ENCODE measurements at places on chromosomes 6 and 20.

- no peak for DNase-seq
Measured at GRCh38 chr6:15874821-15875220, 212.0 kb upstream of the DTNBP1 start.

DNA sequence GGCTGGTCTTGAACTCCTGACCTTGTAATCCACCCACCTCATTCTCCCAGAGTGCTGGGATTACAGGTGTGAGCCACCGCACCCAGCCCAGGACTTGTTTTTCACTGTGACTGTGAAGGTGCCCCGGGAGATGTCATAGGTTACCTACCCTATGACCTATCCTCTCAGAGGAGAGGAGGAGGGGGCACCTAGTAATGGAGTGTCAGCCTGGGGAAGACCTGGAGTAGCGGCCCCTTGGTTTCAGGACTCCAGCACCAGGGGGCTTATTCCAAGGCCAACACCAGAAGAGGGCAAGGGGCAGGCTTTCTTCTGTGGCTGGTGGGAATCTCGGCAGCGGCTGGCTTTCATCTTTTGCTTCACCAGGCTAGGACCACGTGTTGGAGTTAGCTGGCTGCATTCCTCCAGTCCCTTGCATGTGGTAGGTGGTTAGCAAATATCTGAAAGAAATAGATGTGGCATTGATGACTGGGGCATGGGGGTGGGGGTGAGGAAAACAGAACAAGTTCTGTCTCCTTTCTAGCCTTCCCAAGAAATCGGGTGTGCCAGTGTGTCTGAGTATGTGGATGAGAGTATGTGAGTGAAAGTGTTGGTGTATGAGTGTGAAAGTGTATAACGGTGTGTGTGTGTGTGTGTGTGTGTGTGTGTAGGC, 7.9 kb upstream of the ITPR3 start:
- no peak for DNase-seq

DNA sequence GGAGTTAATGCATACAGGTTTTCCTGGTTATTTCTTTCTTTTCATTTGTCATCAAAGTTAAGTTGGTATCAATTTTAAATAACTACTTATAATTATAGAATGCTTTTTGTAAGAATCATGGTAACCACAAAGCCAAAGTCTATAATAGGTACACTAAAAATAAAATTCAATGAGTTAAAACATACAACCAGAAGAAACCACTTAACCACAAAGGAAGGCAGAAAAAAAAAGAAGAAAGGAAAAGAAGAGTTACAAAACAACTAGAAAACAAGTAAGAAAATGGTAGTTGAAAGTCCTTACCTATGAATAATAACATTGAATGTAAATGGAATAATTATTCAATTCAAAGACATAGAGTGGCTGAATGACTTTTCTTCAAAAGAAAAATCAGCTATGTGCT, 45.6 kb downstream of the THBS2 start:
- DNase-seq = no peak

- DNase-seq = peak; percentile 5
Measured at GRCh38 chr6:57267586-57268293, 45.6 kb upstream of the RAB23 start.

GRCh38 chr20:45850238-45850637, 7.0 kb downstream of the ACOT8 start:
- DNase-seq = no peak

GRCh38 chr6:129267028-129267427, 384.1 kb downstream of the LAMA2 start:
- peak; percentile 41 for DNase-seq

- DNase-seq = no peak
Measured at GRCh38 chr6:5510331-5511133, 249.2 kb downstream of the FARS2 start.

DNA sequence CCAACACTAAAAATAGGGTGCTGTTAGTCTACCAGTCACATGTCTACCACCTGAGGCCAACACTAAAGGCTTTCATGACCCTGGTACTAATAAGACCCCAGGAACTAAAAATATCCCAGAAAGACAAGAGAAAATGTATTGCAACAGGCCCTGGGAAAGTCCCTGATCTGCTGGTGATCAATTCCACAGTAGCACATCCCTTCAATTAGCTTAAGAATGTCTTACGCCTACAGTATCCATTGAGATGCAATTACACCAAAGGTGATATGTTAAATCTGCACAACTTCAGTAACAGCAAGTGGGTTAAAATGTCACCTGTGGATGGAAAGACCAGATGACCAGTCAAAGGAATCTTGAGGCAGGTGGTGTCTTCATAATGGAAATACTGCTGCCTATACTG, 3.1 kb downstream of the SEMG1 start:
- no peak for DNase-seq

DNA sequence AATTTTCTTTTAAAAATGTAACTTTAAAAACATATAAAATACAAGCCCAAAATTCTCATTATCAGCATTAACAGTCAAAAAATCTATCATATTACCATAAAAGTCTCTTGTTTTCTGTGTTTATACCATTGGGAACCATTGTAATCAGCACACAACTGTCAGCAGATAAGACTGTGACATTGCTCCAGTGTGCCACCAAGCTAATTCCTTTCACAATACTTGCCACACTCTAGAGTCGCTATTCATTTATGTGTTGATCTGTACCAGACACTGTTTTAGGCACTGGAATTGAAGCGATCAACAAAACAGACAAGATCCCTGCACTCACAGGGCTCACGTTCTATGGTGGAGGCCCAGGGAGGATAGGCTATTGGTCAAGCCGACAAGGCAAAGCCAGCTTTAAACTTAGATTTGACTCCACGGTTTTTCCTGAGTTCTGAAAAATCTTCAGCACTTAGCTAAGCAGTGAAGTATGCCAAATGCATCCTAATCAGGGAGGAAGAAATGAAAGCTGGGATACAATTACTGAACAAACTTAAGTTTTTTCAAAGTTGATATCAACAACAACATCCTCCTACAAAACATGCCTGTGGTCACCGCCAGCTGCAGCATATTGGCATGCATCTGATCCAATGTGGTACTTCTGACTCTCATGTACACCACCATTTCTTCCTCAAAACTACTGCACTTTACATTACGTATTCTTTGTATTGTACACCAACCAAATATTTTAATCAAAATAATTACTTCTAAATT, 60.5 kb downstream of the GMDS start:
- DNase-seq = no peak
